ENCODE measurements at places on chromosomes 4 and X.

- DNase-seq, result no peak
Observed at GRCh38 chr4:119655111-119655837, 26.7 kb upstream of the PDE5A start.

GRCh38 chrX:10130354-10130753 lies 26.4 kb upstream of the CLCN4 start:
- DNase-seq, result no peak

DNA sequence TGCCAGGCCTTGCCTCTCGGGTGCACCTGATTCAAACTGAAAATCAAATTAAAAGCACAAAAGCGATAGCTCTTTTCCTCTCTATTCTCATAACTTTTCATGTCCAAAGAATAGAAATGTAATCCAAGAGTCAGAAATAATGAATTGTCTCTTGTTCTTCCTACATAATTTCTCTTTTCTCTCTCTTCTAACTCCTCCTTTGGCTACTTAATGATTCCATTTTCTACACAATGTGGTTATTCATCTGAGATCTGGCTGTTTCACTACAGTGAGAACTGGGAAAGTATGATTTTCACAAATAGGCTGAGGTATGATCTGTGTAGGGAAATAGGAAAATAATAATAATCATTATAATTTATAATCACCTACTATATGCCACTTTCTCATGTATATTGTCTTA lies 703.5 kb downstream of the PDHA2 start:
- no peak for DNase-seq

DNA sequence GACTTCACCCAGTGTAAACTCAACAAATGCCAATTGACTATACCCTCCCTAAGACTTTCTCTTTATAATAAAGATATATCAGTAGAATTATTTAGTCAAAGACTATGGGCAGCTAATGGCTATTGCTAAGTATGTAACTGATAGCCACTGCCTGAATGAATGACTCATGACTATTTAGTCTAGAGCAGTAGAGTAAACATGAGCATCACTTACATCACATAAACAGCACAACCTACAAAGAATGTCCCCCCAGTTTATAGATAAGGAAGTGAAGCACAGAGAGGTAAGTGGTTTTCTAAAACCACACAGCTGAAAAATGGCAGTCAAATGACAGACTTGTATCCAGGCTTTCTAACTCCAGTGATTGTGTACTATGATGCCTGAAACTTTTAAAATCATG lies 507.0 kb downstream of the PPARGC1A start:
- DNase-seq, result no peak

- DNase-seq, result no peak
Observed at GRCh38 chr4:164926301-164926700, 49.3 kb downstream of the APELA start.

- DNase-seq, result no peak
Observed at GRCh38 chr4:8427761-8428287, 12.7 kb downstream of the ACOX3 start.

DNA sequence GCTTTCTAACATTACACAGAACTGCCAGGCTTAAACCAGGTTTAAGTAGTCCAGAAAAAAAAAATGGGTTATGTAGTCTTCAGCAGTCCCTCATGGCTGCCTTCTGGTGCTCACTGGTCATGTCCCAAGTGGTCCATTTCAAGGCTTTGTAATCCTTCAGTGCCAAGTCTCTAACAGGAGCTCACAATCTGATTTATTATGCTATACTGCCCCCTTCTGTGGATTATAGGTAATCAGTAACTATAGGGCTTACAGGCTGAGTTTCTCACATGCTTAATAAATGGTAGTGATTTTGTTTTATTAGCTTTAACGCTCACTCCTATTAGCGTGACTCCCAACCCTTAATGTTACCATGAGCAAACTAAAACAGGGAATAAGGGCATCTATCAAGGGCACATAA lies 92.5 kb upstream of the EDA2R start:
- no peak for DNase-seq

- no peak for DNase-seq
Observed at GRCh38 chr4:7516773-7517144, 82.0 kb upstream of the PSAPL1 start.
